SIG-M5 (cell line): ENCODE measurements at places on chromosomes 5 and 9.

DNA sequence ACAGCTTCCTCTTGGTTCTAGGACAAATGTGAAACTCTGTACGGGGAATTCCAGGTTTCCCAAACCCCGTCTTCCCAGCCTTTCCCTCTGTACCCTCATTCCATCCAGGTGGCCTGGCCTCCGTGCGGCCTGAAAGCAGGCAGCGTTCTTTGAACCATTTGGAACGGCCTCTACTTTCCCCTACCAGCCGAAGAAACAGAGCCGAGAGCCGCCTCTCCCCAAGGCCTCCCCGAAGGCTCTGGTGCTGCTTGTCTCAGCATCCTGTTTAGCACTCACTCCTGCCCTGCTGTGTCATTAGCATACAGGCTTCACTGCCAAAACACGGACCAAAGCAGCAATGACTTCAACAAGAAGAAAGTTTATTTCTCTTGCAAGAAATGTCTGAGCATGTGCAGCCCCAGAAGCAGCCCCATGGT is 137.7 kb downstream of the HSD17B3 start:
- no peak for DNase-seq

- no peak for DNase-seq
Measured at GRCh38 chr9:91995000-91995655, 45.1 kb upstream of the ROR2 start.

GRCh38 chr5:74282490-74282889 is 358.0 kb downstream of the ENC1 start:
- DNase-seq: no peak

DNA sequence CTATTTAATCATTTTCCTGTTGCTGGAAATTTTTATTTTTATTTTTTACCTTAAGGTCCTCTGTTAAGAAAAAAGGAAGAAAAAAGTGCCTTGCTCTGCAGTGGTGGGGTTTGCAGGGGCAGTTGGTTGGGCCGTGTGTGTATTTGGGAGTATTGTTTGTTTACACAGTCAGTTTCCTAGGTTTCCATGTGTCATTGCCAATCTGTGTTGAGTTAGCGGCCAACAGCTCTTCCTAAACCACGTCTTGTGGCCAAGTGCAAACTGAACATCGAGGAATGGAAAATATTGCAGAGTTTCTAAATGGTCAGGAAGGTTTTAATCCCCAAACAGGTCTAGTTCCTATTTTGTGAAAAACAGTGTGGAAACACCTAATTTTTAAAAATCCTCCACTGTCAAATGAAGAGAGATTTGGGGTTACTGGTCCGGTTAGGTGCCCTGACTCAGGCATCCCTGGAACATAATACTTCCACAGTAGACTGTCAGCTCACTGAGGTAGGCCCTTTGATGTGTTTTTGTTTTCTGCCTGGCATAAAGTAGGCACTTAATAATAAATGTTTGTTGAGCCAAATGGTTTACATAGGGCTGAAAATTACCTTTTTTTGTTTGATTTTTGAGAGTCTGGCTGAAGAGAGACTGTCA is 37.0 kb downstream of the MAMDC2 start:
- DNase-seq: no peak

DNA sequence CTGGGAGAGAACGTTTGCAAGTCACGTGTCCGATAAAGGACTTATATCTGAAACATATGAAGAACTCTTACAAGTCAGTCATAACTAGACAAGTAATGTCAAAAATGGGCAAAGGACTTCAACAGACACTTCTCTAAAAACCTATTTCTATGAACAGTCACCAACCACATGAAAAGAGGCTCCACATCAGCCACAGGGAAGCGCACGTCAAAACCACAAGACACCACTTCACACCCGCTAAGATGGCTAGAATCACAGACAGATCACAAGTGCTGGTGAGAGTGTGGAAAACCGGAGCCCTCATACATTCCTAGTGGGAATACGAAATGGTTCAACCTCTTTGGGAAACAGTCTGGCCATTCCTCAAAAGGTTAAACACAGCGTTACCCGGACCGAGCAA is 11.5 kb upstream of the CARD9 start:
- no peak for DNase-seq

GRCh38 chr9:84325347-84325973 is 15.1 kb downstream of the SLC28A3 start:
- no peak for DNase-seq

DNA sequence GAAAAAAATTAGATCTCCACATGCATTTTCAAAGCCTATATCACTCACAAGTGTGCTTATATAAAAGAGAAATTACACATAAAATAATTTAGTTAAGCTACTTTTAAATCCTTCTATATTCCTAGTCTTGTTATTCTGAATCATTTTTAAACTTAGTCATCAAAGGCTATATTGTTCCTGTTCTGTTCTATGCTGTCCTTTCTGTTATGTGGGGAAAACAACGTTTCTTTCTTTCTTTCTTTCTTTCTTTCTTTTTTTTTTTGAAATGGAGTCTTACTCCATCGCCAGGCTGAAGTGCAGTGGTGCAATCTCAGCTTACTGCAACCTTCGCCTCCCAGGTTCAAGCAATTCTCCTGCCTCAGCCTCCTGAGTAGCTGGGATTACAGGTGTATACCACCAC is 389.2 kb upstream of the FTMT start:
- DNase-seq: no peak

DNA sequence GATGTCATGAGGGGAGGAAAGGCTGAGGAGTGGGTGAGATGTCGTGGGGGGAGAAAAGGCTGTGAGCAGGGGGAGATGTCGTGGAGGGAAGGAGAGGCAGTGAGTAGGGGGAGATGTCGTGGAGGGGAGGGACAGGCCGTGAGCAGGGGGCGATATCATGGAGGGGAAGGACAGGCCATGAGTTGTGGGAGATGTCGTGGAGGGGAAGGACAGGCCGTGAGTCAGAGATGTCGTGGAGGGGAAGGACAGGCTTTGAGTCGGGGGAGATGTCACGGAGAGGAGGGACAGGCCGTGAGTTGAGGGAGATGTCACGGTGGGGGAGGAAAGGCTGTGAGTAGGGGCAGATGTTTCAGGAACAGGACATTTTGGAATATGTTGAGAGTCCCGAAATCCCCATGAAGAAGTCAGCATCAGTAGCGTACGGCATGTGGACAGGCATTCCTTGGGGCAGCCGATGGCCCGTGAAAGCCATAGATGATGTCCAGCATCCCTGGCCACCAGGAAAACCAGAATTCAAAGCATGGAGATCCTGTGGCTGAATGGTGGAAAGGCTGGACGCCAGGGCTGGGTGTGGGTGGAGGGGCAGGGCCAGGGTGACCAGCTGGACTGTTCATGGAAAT is 8.3 kb upstream of the SLC6A19 start:
- DNase-seq: no peak

DNA sequence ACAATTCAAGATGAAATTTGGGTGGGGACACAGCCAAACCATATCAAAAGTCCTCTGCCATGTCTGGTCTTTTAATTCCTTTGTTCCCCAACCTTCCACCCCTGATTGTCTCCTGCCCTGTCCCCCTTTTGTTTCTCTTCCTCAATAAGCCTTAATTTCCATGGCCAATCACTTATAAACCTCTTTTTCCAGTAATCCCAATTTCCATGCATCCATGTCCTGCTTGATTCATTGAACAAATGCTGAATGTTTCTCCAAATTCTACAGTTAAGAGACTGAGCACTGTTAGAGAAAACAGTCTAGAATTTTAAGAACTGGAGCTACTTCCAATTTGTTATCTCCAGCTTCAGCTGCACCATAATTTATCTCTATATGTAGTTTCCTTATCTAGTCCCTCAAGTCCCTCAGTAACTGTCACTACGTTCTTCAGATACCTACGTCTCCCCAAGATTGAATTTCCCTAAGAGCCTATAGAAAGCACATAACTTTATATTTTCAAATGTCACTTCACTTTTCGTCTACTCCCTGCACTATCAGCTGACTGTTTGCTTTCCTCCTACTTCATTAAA is 34.2 kb downstream of the TARS1 start:
- DNase-seq: no peak
